Breast epithelium (tissue), 4 donors: ENCODE measurements at places on chromosomes 6 and 20. TPM values are rescaled to one million over a fixed set of nuclear protein-coding genes. Genes with fewer than 3 reads are reported as not detected.

DNA sequence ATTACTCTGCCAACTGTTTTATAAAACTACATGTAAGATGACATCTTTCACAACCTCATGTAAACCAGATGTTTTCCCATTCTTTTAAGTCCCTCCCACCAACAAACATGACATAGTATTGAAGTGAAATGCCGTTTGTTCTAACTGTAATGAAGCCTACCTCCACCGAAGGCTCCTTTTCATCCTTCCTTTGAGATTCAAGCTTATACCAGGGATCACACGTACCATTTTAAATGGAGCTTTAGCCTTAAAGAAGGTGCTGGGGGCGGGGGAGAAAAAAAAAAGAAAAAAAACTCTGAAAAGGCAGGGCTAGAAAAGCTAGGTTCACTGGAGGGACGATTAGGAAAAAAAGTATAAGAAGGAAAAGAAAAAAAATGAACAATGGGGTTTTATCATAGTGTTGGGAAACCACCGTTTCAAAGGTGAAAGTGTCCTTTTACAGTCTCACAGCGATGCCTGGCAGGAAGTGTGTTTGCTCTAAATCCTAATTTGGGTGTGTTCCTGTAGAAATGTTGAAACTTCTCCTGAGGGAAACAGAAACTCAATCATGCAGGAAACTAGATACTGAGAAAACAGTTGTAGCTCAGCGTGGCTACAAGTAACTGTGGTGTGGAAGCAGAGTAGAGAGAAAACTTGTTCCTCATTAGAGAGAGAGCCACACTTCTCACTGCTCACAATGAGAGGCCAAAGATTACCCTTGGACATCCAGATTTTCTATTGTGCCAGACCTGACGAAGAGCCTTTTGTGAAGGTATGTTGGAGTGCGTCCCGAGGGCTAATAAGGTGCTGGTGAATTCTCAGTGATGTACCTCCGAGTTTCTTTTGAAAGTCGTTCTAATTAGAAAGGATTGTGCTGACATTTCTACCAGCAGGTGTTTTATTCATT is 37.6 kb upstream of the HINT3 start:
- no peak for DNase-seq

- DNase-seq: no peak
Measured at GRCh38 chr6:157380458-157380778, 572 bp upstream of the ZDHHC14 start.

The REM1 gene
- total RNA-seq: 3.4 TPM

The SMPDL3A gene
- total RNA-seq: 26.5 TPM

The TBC1D32 gene
- total RNA-seq: 18.7 TPM

The SLC35D3 gene
- not detected for total RNA-seq
